ENCODE measurements at places on chromosomes 12 and 14.

DNA sequence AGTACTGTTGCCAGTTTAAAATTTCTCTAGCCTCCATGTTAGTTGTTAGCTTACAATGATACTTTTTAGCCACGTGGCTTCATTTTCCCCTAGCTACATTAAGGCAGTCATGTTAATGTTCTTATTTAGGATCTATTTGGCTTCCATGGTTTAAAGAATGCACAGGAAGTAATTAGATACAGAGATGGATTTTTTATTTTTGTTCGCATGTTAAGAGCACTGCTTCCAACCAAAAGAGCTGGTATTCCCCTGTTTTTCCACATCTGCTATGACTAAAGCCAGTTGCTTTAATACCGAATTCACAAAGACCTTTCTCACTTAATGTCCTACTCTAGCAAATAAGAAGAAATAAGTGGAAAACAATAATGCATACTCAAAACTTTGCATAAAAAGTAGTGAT lies 45.1 kb downstream of the PRORP start:
- no peak for DNase-seq

DNA sequence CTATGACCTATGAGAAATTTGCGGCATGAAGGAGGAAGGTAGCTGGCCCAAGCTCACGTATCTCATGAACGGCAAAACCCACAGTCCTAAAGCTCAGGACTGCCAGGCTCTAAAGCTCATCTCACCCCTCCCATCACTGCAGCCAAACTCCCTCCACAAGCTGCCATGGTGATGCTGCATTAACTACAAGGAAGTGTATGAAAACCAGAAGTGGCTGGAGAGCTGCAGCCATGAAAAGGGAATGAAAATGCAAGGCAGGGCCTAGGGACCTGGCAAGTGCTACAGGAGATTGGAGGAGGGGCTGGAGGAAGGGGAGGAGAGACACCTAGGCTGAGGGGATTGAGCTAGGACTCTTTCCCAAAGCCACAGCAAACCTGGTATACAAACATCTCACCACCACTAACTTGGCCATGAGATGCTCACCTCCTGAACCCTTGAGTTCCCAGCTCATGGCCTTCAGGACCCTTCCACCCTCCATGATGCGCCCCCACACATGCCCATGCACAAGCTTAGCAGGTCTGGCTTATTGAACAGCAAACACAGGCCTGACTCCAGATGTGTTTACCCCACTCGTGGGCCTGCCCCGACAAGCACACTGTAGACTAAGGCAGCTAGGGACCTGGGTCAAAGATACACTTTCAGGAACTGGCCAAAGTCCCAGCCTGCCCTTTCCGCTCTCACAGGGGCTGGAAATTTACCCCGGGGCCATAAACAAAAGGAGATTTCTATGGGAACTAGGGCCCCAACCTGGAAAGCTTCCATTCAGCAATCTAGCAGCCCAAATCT lies 42.0 kb downstream of the LTBP2 start:
- no peak for DNase-seq

GRCh38 chr14:90137807-90138206 lies 76.0 kb downstream of the KCNK13 start:
- no peak for DNase-seq

- no peak for DNase-seq
These were observed 34.1 kb downstream of the CHST11 start for GRCh38 chr12:104490850-104491249.

DNA sequence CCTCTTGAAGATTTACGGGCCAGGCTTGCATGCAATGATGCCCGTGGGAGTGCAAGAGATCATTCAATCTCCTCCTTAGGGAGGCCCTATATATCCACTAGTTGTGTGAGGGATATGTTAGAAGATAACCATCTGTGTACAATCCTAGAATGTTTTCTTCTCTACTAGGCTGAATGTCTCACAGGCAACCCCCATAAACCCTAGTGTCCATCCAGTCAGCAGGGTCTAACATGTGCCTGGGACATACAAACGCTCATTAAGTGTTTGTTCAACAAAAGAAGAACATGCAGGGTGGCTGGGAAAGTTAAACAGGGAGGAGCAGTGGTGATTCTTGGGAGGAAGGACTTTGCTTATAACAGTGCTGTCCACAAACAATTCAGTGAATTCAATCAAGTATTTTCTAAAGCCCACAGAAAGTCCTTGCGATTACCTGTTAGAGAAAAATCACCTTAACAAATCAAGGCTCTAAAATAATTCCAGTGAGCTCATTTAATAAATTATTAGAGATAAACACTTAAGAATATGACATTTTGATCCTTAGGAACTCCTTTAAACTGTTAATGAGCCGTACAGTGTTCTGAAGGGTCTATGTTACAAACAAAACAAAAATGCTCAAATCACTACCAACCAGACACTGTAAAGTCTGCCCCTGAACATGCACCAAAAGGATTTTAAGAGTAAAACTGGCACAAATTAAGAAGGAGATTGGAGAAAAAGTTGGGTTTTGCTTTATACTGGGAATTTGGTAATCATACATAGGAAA lies 96.6 kb upstream of the FERMT2 start:
- DNase-seq = no peak

- DNase-seq = no peak
These were observed 465.9 kb upstream of the TBX3 start for GRCh38 chr12:115149685-115150378.

DNA sequence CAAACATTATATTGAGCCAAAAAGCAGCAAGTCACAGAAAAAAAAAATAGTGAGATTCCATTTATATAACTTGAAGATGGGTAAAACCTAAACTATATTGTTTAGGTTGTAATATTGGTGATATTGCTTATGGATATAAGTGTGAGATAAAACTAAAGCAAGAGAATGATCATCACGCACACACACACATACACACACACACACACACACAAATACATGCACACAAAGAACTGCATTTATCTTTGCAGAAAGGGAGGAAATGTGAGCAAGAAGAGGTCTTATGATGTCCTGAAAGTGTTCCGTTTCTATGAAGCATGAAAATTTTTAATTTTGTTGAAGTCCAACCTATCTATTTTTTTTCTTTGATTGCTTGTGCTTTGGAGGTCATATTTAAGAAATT lies 16.4 kb upstream of the AMN1 start:
- no peak for DNase-seq

- no peak for DNase-seq
These were observed 10.3 kb upstream of the ZNF740 start for GRCh38 chr12:53170215-53170614.

GRCh38 chr12:124565656-124566160 lies 1.7 kb downstream of the NCOR2 start:
- DNase-seq = no peak

DNA sequence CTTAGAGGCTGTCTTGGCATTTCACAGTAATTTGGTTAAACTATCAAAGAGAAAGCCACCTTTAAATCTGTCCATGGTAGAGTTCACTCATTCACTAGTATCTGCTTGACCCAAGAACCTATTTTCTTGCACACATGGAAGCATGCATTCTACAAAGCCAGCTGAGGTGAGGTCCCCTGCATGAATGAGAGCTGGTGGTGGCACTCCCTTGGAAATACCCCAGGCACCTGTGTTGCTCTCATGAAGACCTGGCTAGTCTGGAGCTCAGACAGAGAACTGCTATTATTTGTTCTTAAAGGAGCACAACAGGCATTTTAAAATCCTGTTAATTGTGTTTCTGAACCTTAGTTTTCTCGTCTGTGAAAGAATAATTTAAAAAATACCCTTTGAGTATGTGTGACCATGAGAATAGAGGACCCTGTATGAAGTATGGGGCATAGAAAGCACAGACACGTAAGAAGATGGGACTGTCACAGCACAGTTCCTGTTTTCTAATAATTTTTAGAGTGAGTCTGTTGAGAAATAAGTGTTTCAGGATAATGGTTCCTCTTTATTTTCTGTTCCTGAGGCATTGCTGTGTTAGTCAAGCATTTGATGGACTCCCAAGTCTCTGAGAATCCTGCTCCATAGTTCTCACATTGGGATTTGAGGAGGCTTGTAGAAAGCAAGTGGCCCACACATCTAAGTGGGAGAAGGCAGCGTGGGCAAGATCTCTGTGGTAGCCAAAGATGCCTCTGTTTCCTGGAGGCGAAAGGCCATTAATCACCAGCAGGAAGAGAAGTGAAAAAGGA lies 10.9 kb downstream of the RGS6 start:
- no peak for DNase-seq

DNA sequence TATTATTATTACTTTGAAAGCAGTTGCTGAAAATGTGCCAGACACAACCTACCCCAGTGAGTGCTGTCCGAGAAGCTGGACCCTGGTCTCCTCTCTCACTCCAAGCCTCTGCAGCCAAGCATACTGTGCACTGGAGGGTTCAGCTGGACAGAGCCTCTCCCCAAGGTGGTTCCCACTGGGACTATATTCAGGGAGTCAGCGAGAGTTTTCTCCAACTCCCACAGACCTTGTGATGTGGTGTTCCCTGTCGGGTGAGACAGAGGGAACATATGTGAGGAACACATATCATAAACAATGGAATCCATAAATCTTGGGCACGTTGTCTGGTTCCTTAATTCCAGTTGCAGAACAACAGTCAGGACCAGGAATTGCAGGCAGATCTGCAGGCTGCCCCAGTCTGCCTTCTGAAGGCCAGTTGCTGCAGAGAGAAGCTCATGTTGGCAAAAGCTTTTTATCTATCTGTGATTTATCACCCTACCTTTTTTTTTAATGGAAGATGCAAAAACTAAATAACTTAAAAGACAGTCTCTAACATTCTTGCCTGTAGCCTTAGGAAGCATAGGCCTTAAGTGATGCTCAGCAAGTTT lies 619.8 kb upstream of the TBX3 start:
- DNase-seq = no peak

GRCh38 chr12:104698871-104699270 lies 242.1 kb downstream of the CHST11 start:
- no peak for DNase-seq

DNA sequence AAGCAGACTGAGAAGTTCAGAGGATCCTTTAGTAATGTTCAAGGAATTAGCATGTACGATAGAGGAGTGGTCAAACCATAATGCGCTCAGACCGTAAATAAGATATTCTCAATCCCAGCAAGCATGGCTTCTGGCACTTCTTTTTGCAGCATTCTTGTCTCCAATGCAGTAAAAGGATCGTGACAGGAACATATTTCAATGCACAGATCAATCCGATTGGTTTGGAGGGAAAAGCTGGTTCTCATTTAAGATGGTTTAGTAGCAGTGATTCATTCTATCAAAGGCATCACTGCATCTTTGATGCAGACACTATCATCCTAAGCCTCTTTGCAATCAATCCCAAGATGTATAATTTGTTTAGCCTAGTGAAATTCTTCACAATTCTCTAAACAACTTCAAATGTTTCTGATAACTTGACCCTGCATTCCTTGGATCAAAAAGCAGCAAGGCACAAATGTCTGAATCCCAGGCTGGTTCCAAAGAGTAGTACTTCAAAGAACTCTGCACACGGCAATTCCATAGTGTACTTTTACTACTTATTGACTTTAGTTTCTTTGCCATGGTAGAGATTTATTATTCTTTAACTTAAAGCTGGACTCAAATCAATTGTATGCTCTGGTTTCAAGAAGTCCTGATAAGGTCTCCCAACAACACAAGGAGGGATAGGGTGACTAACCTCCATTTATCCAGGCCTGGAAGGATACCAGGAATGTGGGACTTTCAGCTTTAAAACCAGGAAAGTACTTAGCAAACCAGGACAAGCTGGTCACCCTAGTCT lies 96.8 kb upstream of the MDM1 start:
- DNase-seq = no peak

DNA sequence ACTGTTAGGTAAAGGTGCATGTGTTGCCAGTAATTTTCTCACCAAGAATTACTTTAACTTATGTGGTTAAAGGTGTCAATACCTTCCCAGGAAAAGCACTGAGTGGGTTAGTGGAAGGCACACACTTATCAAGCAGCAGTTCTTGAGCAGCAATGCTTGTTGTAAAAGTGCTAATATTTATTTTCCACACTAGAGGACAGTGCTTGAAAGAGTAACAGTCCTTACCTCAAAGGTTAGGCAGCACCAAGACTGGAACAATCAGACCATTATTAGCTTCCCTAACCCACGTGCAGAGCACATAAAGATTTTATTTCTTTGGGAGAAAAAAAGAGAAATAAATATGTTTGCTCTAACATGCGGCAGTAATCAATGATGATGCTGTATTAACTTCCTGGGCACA lies 48.8 kb upstream of the KRR1 start:
- no peak for DNase-seq

GRCh38 chr14:103206836-103207387 lies 83.7 kb downstream of the TNFAIP2 start:
- DNase-seq = no peak

- DNase-seq = no peak
These were observed 91.1 kb downstream of the FBXL14 start for GRCh38 chr12:1503281-1503711.

DNA sequence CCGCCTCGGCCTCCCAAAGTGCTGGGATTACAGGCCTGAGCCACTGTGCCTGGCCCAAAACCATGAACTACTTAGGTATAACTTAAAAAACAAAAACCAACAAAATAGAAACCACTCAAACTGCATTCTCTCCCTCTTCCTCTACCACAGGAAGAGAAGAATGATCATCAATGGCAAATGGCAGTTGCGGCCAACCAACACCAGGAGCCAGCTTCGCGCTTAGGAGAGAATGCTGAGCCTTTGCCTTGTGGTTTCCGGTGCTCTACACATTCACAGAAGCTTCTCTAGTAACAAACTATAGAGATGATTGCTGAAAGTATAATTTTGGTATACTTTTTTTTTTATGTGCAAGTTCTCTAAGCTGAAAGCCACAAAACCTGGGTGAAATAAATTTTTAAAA lies 17.1 kb downstream of the CATSPERB start:
- DNase-seq = no peak

DNA sequence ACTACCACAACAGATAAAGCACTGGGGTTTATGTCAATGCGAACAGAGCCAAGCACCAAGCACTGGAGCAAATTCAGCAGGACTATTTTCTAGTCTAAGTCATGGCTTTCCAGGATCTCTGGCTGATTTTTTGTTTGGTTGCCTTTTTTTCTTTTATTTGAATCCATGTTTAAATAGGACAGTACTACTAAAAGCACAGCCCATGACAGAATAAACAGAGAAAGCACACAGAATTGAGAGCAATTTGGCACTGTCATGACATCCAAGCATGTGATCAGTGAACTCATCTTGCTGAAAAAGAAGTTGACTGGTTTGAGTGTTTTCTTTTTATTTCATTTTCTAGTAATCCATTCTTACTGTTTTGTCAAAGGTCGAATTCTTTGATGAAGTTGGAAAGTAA lies 23.1 kb upstream of the RERG start:
- DNase-seq = no peak

DNA sequence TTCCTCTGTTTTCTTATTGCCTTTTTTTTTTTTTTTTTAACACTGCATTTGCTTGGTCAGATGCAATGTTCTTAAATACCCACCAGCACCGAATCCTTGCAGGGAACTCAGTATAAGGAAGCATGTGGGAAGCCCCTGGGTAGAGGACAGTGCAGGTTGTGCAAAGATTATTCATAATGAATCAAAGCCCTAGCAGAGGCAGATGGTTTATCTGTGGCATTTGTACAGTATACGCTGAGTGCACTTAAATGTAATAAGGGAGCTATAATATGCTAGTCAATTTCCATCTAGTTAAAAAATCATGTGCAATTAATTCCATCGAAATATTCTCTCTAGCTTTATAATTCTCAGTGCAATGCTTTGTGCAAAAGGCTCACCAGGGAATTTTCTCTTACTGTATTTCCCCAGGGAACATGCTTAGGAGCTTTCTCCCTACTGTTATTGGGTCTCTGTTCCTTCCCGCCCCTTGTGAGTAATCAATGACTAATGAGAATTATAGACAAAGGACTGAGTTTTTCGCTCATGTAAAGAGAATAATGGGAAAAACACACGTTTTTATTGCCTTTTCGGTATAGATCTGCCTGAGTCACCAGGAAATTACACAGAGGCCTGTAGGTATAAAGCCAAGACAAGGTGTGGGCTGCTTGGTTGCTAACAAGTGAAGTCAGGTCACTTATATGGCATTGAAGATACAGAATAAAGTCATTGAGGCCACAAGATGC lies 1214.3 kb upstream of the TMEM132C start:
- no peak for DNase-seq
